ENCODE measurements at places on chromosomes 2 and 18.

DNA sequence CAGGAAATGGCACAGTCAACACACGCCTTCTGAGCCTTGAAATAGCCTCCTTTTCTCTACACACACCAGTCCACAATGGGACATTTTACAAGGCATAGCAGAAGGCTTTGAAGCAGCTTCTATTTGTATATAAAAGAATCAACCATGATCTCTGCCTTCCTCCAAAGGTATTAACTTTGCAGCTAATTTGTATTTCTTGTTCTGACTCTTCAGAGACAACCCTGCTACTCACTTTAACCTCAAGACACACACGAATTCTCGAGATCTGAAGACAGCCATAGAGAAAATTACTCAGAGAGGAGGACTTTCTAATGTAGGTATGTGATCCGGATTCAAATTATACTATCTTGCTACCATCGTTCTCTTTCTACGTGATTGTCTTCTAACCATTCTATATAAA, 104.6 kb downstream of the VIT start:
- DNase-seq = no peak

DNA sequence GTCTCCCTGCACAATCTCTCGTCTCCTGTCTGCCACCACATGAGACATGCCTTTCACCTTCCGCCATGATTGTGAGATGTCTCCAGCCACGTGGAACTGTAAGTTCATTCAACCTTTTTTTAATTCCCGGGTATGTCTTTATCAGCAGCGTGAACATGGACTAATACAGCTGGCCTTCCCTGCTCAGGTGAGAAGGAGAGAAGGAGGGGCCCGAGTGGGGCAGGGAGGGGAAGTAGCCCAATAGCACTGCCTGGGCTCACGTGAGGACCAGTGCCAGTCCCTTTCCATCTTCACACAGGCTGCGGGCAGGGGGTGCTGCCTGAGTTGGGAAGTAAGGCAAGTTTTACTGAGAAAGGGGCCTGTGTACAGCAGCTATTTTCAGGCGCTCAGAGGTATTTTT, 70.7 kb downstream of the CYB5A start:
- DNase-seq = no peak

- DNase-seq = no peak
Measured at GRCh38 chr2:121049131-121049530, 235.9 kb downstream of the TFCP2L1 start.

GRCh38 chr2:12110074-12110473, 363.6 kb downstream of the LPIN1 start:
- DNase-seq = no peak

- no peak for DNase-seq
Measured at GRCh38 chr2:235575431-235575830, 81.6 kb downstream of the AGAP1 start.

- no peak for DNase-seq
Measured at GRCh38 chr2:24632172-24632571, 141.1 kb downstream of the NCOA1 start.

DNA sequence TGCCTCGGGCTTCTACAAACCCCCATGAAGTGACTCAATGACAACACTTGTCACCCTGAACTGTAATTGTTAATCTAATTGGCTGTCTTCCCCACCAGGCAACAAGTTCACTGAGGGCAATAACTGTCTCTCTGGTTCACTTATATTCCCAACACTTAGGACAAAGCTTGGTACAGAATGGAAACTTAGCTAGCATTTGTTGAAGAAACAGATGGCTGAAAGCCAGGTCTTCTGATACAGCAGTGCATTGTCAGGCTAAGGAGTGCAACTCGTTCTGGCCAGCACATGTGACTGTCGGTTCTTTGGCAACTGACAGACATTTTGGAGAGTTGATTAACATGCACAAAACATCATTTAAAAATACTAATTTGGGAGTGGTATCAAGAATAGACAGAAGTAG, 14.6 kb upstream of the DNAJC27 start:
- DNase-seq = no peak

DNA sequence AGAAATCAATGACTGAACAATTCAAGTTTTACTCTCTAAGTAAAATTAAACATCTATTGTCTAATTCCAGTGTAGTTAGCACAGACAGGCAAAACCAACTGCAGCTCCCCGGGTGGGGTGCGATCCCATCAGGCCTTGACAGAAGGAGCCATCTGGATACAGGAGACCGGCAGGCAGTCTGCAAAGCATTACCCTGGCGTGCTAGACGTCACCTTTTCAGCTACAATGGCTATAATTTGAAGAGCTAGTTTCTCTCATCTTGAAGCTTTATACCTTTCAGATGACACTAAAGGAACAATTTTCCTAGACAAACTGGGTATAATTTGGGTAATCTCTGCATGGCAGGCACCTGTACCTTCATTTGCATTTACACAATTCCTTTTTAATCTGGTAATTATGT, 761.5 kb upstream of the SOX11 start:
- DNase-seq = peak; percentile 92

GRCh38 chr18:12428923-12429322, 21.2 kb downstream of the PRELID3A start:
- no peak for DNase-seq

DNA sequence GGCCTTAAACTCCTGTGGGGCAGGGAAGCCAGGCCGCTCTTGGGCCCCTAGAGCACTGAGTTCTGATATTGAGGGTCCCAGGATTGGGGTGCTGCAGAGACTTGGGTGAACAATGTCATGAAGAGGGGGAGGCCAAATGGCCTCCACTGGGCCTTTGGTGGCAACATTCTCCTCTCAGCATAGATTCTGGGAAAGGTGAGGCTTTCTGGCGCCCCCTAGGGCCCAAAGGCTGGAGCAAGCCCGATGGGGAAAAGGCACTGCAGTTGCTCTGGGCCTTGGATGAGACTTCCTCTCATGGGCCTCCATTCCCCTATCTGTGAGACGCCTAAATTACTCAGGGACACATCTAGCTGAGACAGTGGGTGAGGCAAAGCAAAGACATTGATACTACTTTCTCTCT, 84.8 kb downstream of the ACAA2 start:
- peak; percentile 22 for DNase-seq

DNA sequence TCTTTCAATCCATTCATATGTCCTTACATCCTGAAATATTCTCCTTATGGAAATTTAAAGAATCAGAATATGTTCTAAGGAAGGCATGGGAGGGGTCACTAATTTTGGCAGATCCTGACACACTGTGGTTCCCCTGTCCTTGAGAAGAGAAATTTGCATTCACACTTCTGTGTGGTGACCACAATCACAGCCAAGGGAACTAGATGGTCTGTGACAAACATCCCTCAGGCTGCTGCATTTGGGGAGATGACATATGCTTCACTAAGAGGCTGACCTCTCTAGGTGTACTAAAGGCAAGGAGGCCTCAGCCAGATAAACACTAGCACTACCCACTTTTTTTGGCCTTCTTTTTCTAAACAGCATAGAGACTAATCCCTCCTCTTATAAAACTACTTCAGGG, 129.6 kb downstream of the MREG start:
- DNase-seq = no peak

- DNase-seq = no peak
Measured at GRCh38 chr2:202479090-202479489, 103.0 kb downstream of the BMPR2 start.

GRCh38 chr2:240248721-240249422, 108.4 kb upstream of the OTOS start:
- DNase-seq = no peak

GRCh38 chr2:233013027-233013461, at the start of gene NGEF:
Gene NGEF (minus strand): TSS chr2:233013256. CDS start chr2:232974890, 38,366 bp downstream.
- DNase-seq = no peak

DNA sequence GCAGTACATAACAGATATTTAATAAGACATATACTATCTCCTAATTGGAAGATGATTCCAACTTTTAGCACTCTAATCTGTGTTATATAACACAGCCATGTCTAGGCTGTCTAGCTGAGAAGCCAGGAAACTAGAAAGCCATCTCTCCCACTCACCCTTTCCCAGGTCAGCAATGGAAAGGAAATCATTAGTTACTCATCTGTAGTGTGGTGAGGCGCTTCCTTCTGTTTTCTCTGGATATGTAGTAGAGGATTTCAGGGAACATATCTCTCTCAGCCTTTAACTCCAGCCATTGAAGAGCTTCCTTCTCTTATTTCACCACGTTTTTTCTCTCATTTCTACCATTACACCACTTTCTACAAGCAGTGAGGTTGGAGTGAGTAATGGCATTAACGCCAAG, 19.4 kb downstream of the RBBP8 start:
- no peak for DNase-seq

GRCh38 chr2:150421126-150421651, 66.3 kb downstream of the RND3 start:
- DNase-seq = no peak

DNA sequence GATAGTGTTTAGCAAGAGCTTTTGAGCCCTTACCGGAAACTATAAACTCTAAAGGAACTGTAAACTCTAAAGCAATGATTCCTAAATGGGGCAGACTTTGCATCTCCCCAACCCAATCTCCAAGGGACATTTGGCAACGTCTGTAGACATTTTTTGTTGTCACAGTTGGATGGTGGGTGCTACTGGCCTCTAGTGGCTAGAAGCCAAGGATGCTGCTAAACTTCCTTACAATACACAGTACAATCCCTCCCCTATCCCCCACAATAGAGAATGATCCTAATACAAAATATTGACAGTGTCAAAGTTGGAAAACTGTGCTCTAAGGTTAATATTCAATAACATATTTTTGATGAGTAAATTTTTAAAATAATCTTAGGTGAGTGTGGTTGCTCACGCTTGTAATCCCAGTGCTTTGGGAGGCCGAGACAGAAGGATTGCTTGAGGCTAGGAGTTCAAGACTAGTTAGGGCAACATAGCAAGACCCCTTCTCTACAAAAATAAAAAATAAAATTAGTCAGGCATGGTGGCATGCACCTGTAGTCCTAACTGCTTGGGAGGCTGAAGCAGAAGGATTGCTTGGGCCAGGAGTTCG, 66.7 kb downstream of the PTPN4 start:
- DNase-seq = no peak

- DNase-seq = no peak
Measured at GRCh38 chr2:222670191-222671038, 1.0 kb upstream of the MOGAT1 start.

DNA sequence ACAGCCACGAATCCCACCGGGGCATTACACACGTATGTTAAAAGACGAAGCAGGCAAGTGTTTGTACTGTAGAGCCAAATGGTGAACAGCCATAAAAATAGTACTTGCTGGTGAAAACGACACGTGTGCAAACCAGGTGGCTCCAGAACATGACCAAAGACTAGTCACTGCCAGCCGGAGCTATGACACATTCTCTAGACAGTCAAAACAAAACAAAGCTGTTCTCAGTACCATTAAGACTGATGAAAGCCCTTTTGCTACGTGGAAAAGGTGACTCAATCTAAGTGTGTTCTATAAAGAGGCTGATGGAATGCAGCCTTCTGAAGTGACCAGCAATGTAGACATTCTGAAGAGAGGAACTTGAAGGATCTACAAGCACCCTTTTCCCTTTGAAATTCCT, 367.7 kb upstream of the NETO1 start:
- no peak for DNase-seq

- DNase-seq = no peak
Measured at GRCh38 chr2:58886009-58886408, 644.9 kb upstream of the FANCL start.

GRCh38 chr2:68110102-68110501, 47.3 kb upstream of the C1D start:
- DNase-seq = no peak

DNA sequence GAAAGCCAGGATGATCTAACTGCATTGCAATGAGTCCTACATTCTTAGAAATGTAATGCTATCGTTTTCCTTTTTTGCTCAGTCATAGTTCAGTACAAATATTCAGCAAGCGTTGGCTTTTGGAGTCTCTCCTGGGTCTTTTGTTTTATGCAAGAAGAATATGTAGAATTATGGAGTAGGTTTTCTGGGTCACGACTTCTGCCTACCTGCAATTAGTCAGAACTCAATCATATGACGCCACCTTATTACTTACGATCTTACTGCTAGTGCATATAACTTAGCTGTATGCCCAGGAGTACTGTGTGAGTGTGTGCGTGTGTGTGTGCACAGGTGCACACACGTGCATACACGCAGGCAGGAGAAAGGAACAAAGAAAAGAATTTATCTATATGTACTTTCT, 640.2 kb downstream of the STK39 start:
- no peak for DNase-seq

GRCh38 chr2:169012812-169013627, 18.1 kb downstream of the ABCB11 start:
- DNase-seq = peak; percentile 19

GRCh38 chr2:64601785-64602391, 51.8 kb downstream of the SERTAD2 start:
- no peak for DNase-seq

- DNase-seq = no peak
Measured at GRCh38 chr18:54004828-54005227, 219.6 kb downstream of the MBD2 start.

- no peak for DNase-seq
Measured at GRCh38 chr2:88832311-88832991, 141.0 kb downstream of the RPIA start.

DNA sequence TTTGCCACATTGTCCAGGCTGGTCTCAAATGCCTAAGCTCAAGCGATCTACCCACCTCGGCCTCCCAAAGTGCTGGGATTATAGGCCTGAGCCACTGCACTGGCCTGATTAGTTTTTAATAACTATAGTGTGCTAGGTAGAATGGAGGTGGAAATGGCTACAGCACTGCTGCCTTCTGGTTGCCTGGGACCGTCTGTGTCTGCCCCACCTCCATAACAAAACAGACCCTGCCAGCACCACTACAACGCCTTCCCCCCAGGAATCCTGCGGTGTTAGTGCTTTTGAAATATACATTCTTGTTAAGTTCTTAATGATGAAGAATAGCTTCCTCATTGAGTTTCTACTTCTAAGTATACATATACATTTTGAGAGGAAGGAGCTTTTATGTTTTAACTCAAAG, 148.2 kb upstream of the ITGA6 start:
- DNase-seq = no peak

DNA sequence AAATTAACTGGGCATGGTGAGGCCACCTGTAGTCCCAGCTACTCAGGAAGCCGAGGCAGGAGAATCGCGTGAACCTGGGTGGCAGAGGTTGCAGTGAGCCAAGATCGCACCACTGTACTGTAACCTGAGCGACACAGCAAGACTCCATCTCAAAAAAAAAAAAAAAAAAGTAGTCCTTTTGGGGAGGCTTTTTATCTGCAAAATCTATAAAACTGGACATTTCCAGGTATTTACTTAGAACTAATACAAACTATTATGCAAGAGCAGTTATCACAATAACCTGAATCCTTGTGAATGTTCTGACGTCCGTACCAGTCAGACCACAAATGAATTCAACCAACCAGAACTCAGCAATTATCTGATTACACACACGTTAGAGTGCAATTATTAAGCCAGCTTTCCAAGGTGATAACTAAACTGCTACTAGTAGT, 8.8 kb upstream of the RAPH1 start:
- DNase-seq = no peak

GRCh38 chr2:190301032-190301431, 18.6 kb downstream of the HIBCH start:
- no peak for DNase-seq

- no peak for DNase-seq
Measured at GRCh38 chr2:188450732-188451483, 159.2 kb downstream of the GULP1 start.

GRCh38 chr18:45169610-45170009, 445.7 kb upstream of the SLC14A2 start:
- no peak for DNase-seq
